Activated CD4-positive, alpha-beta T cell treated with anti-CD3 and anti-CD28 coated beads, Interleukin-2, amount 10 ng/mL, durations not matched to agents 24 days and 14 days (primary cell): ENCODE measurements at places on chromosomes 4 and X.

GRCh38 chr4:142110136-142110535 is 473.8 kb downstream of the IL15 start:
- DNase-seq: no peak

DNA sequence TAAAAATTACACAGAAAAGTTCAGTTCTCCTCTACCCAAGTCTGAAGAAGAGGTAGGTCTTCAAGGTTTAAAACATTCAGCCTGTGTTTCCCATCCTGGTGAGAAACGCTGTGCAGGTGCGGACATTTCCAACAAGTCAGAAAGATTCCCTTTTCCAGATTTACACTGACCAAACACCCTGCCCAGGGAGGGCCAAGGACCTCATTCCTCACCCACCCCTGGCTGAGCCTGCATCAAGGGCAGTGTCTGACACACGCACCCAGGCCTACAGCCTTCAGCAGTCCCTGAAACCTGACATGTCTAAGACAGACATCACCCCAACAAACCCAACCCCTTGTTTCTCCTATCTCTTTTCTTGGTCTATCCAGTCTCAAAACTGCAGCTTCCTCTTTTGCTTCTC is 105.9 kb downstream of the APBB2 start:
- DNase-seq: no peak

GRCh38 chr4:79695848-79696247 is 287.8 kb upstream of the GK2 start:
- DNase-seq: no peak

- DNase-seq: no peak
Observed at GRCh38 chr4:113080050-113080449, 30.6 kb downstream of the ANK2 start.
